ENCODE measurements at places on chromosomes 3 and 15.

DNA sequence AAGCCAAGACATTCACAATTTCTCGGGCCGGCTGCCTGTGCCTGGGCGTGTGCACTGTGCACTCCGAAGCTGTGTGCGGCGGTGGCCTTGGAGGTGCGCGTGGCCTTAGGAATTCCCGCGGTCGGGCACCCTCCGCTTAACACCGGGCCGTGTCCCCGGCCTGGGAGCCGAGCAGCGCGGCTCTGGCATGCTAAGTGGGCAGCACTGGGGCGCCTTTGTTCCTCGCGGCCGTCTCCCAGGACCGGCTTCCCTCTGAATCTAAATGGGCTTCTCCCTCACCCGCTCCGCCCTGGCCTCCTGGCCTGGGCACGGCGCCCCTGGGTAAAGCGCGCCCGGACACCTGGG, 498 bp upstream of the ARNT2 start:
- no peak for DNase-seq

DNA sequence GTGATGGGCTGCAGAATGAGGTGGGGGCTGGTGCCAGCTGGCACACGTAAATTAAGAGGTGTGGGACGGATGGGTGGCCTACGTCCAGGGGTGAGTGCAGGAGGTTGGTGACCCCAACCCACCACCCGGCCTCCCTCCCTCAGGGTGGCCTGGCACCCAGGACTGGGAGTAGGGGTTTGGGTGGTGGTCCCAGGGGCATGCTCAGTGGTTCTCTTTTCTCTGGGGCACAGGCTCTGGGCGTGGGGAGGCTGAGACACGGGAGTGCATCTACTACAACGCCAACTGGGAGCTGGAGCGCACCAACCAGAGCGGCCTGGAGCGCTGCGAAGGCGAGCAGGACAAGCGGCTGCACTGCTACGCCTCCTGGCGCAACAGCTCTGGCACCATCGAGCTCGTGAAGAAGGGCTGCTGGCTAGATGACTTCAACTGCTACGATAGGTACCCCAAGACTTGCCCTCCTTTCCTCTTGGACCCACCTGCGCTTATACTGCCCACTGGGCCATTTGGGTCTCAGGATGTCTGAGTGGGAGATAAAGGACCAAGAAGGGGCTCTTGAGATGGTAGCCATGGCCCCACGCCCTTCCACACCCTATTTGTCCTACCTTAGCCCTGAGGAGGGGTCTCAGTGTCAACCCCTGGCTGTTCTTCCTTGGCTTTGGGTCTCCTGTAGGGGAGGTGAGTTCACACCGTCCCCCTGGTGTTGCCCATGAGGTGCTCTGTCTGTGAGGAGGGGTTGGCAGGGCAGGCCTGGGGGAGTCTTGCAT, 18.9 kb upstream of the EXOG start:
- DNase-seq: no peak

- no peak for DNase-seq
Observed at GRCh38 chr15:86178845-86179244, 99.2 kb downstream of the AGBL1 start.

DNA sequence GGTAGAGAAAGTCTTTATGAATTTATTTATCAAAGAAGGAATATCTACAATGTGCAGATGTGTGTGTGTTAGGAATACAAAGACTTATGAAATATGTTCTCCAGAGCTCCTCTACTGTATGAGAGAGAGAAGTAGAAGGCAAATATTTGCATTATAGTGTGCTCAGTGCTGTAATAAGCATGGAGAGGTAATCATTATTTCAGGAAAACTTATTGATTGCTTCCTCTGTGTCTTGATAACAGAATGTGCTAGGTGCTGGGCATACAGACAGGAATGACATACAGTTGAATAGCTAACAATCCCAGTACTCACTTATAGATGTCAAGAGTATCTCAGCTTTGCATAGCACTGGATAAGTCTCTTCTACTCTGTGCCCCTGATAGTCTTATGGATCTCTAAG, 30.2 kb downstream of the ATG7 start:
- no peak for DNase-seq

All from stimulated activated CD8-positive, alpha-beta memory T cell treated with anti-CD3 and anti-CD28 coated beads, Interleukin-4, amount 100 ng/mL, for 24 hours (primary cell).